ENCODE measurements at places on chromosomes 5 and 9.

DNA sequence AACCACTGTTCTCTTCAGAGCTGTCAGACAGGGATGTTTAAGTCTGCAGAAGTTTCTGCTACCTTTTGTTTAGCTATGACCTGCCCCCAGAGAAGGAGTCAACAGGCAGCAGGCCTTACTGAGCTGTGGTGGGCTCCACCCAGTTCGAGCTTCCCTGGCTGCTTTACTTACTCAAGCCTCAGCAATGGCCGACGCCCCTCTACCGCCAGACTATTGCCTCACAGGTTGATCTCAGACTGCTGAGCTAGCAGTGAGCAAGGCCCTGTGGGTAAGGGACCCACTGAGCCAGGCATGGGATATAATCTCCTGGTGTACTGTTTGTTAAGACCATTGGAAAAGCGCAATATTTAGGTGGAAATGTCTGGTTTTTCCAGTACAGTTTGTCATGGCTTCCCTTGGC is 229.6 kb downstream of the TMEM167A start:
- no peak for DNase-seq

GRCh38 chr5:94614156-94614805 is 4.1 kb downstream of the KIAA0825 start:
- no peak for DNase-seq

DNA sequence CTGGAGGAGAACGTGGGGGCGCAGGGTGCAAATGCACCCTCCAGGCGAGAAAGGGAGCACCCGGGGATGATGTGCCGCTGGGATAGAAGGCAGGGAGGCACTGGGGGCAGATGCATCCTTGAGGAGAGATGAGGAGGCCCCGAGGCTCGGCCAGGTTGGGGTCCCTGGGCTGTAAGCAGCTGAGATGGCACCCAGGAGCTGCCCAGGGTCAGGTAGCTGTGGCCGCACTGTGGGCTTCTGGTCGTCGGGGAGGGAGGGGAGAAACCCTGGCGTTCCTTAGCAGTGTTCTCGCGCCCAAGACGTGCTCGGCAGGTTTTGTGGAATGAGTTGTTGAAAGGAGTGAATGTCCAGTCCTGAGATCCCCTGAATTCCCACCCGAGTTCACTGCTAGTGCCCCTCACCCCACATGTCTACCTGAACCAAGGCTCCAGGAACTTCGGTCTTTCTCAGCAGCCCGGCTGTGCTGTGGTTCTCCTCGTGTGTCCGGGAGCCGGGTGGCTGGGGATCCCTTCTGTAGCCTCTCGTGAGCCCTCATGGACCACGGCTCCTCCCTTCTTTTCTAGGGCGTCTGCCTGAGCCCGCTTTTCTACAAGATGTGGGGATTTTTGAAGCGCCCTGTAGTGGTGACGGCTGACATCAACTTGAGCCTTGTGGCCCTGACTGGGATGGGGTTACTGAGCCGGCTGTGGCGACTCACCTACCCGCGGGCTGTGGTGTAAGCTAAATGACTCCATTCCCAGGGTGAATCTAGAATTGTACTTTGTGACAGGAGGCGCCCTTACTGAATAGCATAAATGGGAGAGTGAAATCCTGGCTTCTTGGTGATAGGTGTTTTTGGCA is 1.1 kb downstream of the POMT1 start:
- no peak for DNase-seq

DNA sequence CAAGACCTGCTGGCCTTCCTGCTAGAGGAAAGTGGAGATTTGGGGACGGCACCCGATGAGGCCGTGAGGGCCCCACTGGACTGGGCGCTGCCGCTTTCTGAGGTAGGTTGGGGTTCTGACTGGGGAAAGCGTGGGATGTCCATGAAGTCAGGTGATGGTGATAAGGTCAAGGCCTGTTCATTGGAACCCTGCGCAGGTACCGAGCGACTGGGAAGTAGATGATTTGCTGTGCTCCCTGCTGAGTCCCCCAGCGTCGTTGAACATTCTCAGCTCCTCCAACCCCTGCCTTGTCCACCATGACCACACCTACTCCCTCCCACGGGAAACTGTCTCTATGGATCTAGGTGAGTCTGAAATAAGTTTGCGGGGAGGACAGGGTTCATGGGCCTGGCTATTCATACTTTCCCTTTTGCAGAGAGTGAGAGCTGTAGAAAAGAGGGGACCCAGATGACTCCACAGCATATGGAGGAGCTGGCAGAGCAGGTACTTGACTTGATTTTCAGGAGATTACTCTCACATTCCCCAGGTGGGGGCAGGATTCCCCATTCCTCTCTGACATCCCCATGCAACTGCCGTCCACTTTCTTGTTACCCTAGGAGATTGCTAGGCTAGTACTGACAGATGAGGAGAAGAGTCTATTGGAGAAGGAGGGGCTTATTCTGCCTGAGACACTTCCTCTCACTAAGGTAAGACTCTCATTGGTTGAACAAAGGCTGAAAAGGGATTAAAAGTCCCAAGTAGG is 505 bp downstream of the CREB3 start:
- peak; percentile 26 for DNase-seq

- no peak for DNase-seq
These were observed 43.7 kb downstream of the FBXO38 start for GRCh38 chr5:148427370-148428042.

- DNase-seq = no peak
These were observed 128.1 kb upstream of the LMX1B start for GRCh38 chr9:126485662-126486061.

DNA sequence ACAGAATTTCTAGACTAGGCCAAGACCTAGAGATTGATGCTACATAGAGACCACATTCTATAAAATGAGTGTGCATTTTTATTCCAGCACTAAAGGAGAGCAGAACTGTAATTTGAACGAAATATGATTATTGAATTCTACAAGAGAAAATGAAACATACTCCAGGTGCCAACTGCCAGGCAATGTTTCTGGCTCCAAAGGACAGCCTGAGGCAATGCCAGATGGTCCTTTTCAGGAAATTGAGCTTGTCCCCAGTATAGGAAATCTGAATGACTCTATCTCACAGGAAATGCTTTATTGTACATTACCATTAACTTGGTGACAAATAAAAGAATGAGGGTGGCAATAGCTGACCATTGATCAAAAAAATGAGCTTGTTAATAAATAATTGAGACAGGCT is 28.8 kb upstream of the RASGRF2 start:
- DNase-seq = peak; percentile 20

DNA sequence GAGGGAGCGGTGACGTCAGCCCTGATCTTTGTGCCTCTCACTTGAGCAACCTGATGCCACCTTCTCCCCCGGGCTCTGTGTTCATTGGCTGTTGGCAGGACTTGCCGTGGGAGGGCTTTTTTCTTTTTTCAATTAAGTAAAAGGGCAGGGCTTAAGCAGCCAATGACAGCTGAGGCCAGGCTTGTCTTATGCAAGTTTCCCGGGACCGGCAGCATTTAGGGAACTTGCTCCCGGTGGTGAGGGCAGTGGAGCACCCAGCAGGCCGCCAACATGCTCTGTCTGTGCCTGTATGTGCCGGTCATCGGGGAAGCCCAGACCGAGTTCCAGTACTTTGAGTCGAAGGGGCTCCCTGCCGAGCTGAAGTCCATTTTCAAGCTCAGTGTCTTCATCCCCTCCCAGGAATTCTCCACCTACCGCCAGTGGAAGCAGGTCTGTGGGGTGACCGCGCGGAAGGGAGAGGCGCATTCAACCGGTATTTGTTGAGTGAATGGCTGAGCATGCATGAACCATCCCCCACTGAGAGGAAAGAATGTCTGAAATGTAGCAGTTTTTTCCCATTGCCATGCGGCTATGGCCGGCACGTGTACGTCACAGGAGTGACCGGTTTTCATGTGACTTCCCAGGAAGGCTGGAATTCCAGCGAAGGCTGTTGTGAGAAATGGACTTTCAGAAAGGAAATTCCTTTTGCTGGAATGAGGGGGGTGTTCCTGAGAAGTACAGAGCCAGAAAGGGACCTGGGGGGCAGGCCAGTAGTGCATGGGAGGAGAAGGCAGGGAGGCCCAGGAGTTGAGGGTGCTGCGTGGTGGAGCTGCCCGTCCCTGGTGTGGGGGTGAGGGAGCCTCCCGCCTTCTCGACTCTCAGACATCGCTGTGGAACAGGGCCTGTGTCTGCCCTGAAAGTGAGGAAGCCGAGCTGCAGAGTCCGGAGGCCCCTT is 29.0 kb downstream of the PTGES2 start:
- DNase-seq = peak; percentile 99

- DNase-seq = no peak
These were observed 667.4 kb upstream of the SEMA6A start for GRCh38 chr5:117242028-117242427.

DNA sequence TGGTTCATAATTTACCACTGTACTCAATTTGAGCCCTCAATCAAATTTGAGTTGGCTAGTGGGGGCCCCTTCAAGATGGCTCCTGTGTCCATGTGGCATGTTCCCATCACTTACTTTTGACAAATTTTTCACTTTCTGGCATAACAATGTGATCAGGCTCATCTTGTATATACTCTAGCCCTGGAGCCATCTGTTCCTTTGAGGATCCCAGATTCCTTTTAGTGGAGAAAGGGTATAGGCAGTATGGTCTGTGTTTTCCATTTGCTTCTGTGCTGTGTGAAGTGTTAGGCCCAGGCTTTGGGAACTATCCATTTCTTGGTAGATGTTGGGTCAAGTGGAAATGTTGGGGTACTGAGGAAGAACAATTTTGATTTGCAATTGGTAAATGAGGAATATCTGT is 45.7 kb downstream of the SH3GL2 start:
- no peak for DNase-seq

- DNase-seq = peak; percentile 51
These were observed 23.9 kb upstream of the CTSL start for GRCh38 chr9:87701931-87702421.

- DNase-seq = no peak
These were observed 32.8 kb downstream of the NEUROG1 start for GRCh38 chr5:135502836-135503520.

GRCh38 chr9:137201205-137201868 is 796 bp upstream of the TPRN start:
- no peak for DNase-seq

DNA sequence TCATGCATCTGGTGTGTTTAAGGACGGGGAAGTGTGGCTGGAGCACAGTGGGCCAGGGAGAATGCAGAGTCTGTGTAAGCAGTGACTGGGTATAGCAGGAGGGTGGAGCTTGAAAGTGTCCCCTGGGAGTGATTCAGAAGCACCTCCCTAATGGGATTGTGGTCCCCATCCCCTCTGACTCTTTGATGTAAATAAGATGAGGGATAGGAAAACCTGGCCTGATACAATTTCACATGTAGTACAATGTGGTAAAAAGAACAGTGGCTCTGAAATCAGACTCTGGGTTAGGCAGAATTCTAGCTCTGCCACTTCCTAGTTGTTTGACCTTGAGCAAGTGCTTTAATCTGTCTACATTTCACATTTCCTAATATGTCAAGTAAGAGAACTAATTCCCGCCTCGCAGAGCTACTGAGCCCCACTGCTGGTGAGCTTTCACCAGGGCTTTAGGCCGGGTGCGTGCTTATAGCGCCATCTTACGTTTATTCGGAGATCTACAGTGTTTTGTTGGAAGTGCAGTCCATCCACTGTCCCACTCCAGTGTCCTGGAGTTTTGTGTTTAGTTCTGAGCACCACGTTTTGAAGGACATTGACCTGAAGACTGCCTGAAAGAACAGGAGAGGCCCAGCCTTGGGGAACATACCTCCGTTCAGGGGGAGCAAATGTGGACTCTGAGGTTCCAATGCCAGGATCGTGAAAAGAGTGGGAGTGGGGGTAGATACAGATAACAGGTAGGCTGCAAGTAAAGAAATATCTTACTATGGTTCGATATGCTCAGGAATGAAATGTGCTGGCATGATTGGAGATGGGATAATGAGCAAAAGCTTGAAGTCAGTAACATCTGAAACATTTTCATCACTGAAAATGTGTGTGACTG is 51.2 kb upstream of the TESK1 start:
- peak; percentile 83 for DNase-seq

GRCh38 chr5:143933451-143933850 is 121.5 kb downstream of the HMHB1 start:
- DNase-seq = no peak

GRCh38 chr5:147558826-147559225 is 49.0 kb upstream of the DPYSL3 start:
- no peak for DNase-seq

- no peak for DNase-seq
These were observed 83.3 kb downstream of the GLDC start for GRCh38 chr9:6562201-6562600.

DNA sequence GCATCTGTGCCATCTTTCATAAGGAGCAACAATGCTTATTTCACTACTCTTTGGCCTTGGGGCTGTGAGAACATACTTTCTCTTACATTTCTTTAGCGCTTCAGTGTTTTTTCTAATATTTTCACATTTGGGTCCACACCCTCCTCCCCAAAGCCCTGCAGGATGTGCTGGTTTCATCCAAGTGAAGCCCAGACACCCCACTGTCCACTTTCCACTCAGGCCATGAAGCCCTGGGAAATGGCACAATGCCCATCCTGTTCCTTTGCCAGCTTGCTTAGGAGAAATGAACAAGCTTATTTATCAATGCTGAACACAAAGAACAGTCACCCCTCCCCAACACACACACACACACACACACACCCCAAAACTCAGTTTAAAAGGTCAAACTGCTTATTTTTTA is 17.3 kb upstream of the TMOD1 start:
- DNase-seq = no peak

- no peak for DNase-seq
These were observed 24.4 kb upstream of the RGMB start for GRCh38 chr5:98749046-98749445.

DNA sequence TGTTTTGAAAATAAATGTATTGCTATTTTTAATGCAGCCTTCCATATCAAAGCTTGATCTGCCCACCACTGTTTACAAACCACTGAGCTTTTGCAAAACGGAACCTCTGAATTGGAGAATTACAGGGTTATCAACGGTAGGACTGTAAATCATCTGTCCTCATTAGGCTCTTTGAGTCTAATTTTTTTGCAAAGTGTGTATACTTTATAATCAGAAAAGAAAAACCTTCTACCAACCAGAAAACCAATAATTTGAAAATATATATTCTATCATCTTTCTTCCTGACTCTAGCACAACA is 6.8 kb upstream of the SLC2A8 start:
- no peak for DNase-seq

DNA sequence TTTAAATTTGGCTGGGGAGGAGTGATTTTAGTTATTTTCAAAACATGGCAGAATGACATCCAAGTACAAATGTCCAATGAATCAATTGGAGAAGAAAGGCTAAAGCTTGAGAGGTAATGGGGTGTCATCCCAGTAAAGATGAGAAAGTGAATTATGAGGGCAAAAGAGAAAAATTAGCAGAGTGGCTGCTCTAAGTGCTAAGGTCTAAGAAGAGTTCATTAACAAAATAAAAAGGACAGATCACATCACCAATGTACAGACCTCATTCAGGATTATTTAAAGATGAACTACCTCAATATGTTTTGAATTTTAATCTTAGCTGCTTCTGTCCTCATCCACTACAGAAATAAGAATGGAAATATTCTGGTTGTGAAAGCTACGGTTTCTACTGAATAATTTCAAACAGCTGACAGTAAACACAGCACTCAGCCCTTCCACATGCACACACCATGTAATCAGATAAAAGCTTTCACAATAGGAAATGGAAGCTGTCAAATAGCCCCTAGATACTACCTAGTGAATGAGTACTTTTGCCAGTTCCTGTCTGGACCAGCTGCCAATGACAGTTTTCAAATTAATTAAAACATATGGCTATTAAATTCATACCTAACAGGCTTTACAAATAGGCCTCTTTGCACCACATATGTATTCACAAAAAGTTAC is 171.5 kb downstream of the SSBP2 start:
- no peak for DNase-seq

Measured in kidney (tissue), 22 donors.